ENCODE measurements at places on chromosomes 16 and 17. TPM values are rescaled to one million over a fixed set of nuclear protein-coding genes. Genes with fewer than 3 reads are reported as not detected.

DNA sequence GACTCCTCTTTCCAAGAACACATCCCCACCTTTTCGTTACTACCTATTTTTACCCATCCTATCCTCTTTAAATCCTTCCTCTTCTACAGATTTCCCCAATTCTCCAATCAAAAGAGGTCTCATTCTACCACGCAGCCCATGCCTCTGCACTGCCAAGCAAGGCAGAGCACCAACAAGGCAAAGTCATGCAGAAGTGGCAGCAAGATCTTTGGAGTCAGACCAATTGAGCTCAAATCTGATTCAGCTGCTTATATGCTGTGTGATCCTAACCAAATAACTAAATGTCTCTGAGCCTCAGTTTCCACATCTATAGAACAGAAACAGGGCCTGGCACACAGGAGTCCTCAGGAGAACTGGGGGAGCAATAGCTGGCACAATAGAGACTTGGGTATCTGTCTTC is 41.0 kb downstream of the TOM1L2 start:
- DNase-seq, result no peak

GRCh38 chr17:8237175-8237574 is 10.7 kb downstream of the CTC1 start:
- DNase-seq, result no peak

GRCh38 chr16:82016964-82017363 is 5.7 kb upstream of the SDR42E1 start:
- DNase-seq, result no peak

GRCh38 chr16:25692742-25693508 is 1.2 kb downstream of the HS3ST4 start:
- DNase-seq, result no peak

GRCh38 chr16:19746561-19746960 is 28.5 kb downstream of the IQCK start:
- peak; percentile 34 for DNase-seq

GRCh38 chr17:56866496-56866895 is 32.5 kb downstream of the DGKE start:
- DNase-seq, result peak; percentile 10

DNA sequence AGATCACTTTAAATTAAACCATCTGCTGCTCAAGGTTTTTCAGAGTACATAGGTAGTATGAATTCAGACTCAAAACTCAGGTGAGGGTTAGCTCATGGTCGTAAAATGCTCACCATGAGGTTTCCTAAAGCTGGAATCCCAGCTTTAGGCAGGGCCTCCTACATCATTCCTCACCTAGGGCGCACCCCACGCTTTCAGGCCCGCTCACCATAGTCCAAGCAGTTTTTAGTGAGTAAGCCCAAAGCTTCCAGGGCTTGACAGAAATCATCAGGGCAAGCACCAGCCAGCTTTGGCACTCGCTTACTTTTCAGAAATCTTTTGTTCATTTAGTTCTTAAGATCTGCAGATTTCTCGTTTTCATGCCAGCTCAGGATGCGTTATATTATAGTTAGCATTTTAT is 89.8 kb downstream of the HIC1 start:
- no peak for DNase-seq

GRCh38 chr17:67466251-67466796 is 89.2 kb downstream of the PITPNC1 start:
- DNase-seq, result no peak

DNA sequence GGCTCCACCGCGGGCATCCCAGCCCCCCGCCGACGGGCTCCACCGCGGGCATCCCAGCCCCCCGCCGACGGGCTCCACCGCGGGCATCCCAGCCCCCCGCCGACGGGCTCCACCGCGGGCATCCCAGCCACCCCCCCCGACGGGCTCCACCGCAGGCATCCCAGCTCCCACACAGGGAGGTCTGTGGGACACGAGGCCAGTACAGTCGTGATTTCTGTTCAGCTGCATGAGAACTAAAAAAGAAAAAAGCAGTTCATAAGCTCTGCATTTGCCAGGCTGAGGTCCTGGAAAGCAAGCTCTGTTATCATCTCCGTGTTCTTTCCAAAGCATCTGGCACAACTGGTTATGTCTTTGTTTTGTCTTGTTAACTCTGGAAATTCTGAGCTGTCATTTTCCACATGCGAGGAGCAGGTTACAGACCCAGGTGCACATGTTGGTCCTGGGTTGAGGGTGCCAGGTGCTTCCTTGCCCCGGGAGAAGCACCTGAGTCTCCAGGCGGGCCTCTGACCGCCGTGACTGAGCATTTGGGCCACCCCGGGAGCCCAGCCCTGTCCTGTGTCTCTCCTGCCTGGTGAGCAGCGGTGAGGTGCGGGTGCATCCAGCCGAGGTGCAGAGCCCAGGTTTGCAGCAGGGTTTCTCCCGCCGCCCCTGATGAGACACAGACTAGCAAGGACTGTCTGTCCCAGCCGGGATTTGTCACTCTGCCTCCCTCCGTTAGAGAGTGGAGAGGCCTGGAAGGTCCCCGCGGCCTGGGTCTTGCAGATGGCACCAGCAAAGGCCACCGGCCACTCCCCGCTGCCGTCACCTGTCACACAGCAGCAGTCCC is 9.9 kb upstream of the WFIKKN1 start:
- no peak for DNase-seq

GRCh38 chr16:20363191-20363590 is 10.7 kb upstream of the UMOD start:
- DNase-seq, result no peak

- no peak for DNase-seq
Observed at GRCh38 chr17:17186051-17186450, 20.1 kb downstream of the PLD6 start.

GRCh38 chr17:69466905-69467667 is 52.6 kb downstream of the MAP2K6 start:
- DNase-seq, result peak; percentile 26

GRCh38 chr16:88430524-88431446 is 22.3 kb upstream of the ZFPM1 start:
- DNase-seq, result no peak

- no peak for DNase-seq
Observed at GRCh38 chr16:19883966-19884485, 622 bp downstream of the GPRC5B start.

DNA sequence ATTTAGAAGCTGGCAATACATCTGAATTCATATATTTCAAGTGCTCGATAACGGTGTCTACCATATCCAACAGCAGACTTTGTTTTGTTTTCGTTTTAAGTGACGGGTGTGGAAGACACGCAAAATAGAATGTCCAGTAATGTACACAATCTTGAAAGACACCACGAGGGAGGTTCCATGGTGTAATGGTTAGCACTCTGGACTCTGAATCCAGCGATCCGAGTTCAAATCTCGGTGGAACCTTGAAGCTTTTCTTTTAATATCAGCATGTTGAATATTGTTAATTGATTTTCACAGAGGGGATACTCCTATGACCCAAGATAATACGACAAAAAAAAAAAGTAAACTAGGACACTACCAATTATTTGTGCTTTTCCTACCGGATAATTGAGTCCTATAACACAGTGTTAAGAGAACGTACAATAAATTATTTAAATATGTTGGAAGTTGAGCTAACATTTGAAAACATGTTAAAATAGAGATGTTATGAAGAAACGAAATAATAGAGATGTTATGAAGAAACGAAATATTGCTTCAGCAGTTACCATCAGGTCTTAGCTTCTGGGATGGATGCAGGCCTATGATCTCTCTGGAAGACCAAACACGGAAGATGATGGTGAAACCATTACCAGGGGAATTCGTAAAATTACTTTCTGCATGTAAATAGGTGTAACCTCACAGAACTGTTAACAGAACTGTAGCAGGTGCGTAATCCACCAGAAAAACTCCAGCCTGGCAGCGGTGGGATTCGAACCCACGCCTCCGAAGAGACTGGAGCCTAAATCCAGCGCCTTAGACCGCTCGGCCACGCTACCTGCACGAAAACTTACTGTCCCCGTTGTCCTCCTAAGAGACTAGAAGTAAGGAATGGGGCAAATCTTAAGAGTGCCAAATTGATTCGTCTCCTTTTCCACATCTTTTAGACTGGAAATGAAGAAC is 1.5 kb upstream of the ALOXE3 start:
- DNase-seq, result peak; percentile 85

DNA sequence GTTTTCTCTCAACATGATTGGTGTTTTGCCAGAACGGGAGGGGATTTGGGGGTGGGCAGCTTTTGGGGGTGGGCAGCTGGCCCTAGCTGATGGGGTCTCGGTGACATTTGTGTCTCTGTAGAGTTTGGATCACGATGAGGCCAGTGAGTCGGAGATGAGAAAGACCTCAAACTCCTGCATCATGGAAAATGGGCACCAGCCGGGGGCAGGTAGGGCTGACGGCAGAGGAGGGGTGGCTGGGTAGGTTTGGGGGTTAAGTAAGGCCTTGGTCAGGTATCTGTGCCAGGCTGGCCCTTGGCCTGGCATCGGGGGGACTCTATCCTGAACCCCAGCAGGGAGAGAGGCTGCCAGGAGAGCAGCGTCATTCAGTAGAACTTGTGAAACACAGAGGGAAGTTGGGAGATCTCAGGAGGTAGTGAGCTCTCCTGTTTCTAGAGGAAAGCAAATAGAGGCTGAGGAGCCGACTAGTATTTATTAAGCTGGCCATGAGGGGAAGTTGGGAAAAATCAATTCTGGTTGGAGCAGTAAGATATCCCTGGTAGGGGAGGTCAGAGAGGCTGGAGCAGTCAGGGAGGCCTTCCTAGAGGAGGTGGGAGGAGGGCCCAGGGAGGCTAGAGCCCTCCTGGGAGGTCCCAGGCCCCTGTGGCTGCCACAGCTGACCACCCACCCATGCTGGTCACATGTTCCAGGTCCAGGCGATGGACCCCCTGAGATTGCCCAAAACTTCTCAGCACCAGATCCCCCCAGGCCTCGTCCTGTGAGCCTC is 8.1 kb downstream of the SMTNL2 start:
- DNase-seq, result no peak

GRCh38 chr17:55332296-55333041 is 67.7 kb downstream of the HLF start:
- no peak for DNase-seq

- no peak for DNase-seq
Observed at GRCh38 chr16:21028728-21029127, 121.9 kb downstream of the DNAH3 start.

GRCh38 chr16:87582216-87582965 is 19.9 kb upstream of the JPH3 start:
- peak; percentile 88 for DNase-seq

DNA sequence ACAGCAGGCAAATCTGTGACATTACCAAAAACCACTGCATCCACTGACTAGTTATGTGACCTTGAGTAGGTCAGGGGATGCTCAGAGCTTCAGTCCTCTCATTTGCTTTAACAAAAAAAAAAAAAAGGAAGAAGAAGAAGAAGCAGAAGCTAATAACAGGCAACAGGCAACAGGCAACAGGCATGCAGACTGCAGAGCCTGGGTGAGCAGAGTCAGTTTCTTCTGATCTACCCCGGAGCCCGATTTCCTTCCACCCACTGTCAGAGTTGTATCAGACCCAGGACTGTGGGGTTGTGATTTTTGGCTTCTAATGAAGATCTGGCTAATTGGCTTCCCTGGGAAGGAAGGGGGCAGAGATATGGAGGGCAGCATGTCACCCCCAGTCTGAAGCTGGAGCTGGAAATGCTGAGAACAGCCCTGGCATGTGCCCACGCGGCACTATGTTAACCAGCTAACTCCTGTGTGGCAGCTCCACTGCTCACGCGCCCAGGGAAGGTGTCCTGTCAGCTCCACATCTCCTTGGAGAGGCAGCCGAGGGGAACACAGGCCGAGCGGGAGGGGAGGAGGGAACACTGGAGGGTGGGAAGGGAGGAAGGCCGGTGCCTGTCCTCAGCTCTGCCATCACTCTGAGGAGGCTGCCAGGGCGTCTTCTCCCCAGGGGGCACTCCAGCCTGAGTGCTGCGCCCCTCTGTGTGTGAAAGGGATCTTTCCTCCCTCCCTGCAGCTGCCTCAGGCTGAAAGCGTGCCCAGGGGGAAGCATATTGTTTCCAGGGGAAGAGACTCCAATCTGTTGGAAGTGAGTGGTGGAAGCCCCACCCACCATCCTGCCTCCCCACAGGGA is 17.6 kb downstream of the SRCIN1 start:
- no peak for DNase-seq

- no peak for DNase-seq
Observed at GRCh38 chr16:1859650-1860049, 12.3 kb downstream of the MEIOB start.

- peak; percentile 2 for DNase-seq
Observed at GRCh38 chr16:17149904-17150483, 320.8 kb downstream of the XYLT1 start.

GRCh38 chr16:67006930-67007658 is 18.7 kb downstream of the CES4A start:
- peak; percentile 34 for DNase-seq

GRCh38 chr17:80720610-80721577 is 176.3 kb downstream of the RPTOR start:
- DNase-seq, result peak; percentile 81

- no peak for DNase-seq
Observed at GRCh38 chr17:57256708-57257112, 387 bp downstream of the MSI2 start.

- DNase-seq, result no peak
Observed at GRCh38 chr16:72049110-72049509, 5.2 kb upstream of the HP start.

DNA sequence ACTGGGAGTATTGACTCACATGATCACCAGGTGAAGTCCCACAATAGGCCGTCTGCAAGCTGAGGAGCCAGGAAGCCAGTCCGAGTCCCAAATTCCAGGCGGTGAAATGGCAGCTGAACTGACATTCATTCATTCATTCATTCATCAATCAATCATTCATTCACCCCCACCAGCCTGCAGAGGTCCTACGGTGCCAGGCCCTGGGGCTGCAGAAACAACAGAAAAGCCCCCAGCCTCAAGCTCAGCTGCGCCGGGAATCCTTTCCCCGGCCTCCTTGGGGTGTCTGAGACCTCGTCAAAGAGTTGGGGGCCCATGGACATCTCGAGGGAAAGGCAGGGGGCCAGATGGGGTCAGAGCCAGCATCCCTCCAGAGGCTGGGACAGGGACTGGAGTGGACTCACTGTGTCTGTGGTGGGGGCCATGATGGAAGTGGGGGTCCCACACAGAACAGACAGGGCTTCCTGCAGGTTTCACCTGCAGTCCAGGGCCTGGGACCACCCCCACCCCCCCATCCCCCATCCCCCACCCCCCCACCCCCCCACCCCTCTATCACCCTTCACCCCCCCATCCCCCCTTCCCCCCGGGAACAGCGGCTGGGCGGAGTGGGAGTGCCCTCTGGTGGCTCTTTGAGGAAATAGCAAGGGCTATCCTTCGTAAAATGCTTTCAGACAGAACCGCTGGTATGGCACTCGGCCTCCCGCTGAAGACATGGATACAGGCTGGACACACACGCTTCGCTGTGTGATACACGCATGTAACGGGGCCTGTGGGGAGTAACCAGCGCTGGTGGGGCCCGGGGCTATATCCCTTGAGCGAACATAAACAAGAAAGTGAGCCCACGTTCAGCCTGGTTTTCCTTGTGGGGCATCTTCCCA is 8.5 kb upstream of the ZC3H18 start:
- DNase-seq, result peak; percentile 48

- DNase-seq, result peak; percentile 70
Observed at GRCh38 chr16:53131363-53132071, 76.7 kb downstream of the CHD9 start.

GRCh38 chr16:8665529-8665928 is 8.9 kb upstream of the ABAT start:
- DNase-seq, result no peak

Gene CD300LB
- not detected for total RNA-seq

Gene TBC1D16
- total RNA-seq, result 10.7 TPM

Gene CDH1
- total RNA-seq, result not detected

Gene HYDIN
- total RNA-seq, result under 0.01 TPM

Gene PYY
- total RNA-seq, result not detected

Gene RNF112
- 0.24 TPM for total RNA-seq

Gene NPIPA7
- total RNA-seq, result 1.3 TPM

Gene MPO
- total RNA-seq, result 0.12 TPM

Gene HBM
- not detected for total RNA-seq

Gene VAT1L
- total RNA-seq, result 53.7 TPM

Gene CACNG3
- total RNA-seq, result not detected

Gene PDILT
- total RNA-seq, result not detected

Gene EME1
- 10.6 TPM for total RNA-seq

Gene PRAC1
- total RNA-seq, result not detected

Measured in RPMI7951 (cell line).